ENCODE measurements at places on chromosomes 2 and 18. TPM values are rescaled to one million over a fixed set of nuclear protein-coding genes. Genes with fewer than 3 reads are reported as not detected.

Gene TBR1
- not detected for polyA plus RNA-seq

Gene KCNIP3
- polyA plus RNA-seq, result 23.0 TPM

Gene RHOB
- 209 TPM for polyA plus RNA-seq

- peak; percentile 95 for DNase-seq
Measured at GRCh38 chr2:119694845-119695521, 16.0 kb downstream of the TMEM177 start.

- no peak for DNase-seq
Measured at GRCh38 chr18:25420077-25420825, 68.3 kb upstream of the ZNF521 start.

Gene ANKRD62
- 0.14 TPM for polyA plus RNA-seq

GRCh38 chr18:9135912-9136314 is 668 bp upstream of the ANKRD12 start:
- DNase-seq, result no peak

GRCh38 chr2:164060031-164060430 is 324.2 kb upstream of the FIGN start:
- no peak for DNase-seq

Gene CD8B
- 2.7 TPM for polyA plus RNA-seq

DNA sequence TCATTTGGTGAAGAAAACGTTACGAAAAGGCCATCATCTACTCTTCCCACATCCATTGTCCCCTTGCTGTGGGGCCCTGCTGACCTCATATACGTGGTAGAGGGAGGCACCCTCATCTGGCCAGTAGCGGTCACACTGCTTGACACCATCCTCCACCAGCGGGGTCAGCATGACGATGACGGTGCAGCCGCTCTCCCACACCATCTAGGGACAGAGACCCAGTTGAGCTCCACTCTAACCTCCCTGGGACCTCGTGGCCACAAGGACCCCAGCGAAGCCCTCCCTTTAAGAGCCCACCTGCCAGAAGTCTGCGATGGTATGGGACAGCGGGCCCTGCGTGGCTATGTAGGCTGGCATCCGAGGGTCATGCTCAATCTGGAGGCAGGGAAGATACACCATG is 13.1 kb downstream of the PTPRN start:
- DNase-seq, result no peak

DNA sequence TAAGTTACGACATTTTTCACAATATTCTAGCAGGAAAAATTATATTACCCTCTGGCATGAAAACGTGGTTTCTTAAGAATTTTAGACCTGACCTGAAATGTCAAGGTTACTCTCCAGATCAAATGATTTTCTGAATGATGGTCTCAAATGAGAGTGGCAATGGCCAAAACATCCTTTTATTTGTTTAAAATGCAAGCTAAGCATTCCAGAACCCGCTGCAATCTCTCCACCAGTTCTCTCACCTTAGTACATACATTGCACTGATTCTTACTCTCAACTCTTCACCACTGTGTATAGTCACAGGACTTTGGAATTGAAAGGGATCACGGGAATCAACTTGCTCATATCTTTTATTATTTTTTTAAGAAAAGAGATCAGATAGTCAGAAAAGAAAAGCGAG is 391.6 kb upstream of the LRATD1 start:
- DNase-seq, result no peak

Gene B3GNT7
- polyA plus RNA-seq, result 12.4 TPM

Gene RMDN2
- polyA plus RNA-seq, result 8.1 TPM

DNA sequence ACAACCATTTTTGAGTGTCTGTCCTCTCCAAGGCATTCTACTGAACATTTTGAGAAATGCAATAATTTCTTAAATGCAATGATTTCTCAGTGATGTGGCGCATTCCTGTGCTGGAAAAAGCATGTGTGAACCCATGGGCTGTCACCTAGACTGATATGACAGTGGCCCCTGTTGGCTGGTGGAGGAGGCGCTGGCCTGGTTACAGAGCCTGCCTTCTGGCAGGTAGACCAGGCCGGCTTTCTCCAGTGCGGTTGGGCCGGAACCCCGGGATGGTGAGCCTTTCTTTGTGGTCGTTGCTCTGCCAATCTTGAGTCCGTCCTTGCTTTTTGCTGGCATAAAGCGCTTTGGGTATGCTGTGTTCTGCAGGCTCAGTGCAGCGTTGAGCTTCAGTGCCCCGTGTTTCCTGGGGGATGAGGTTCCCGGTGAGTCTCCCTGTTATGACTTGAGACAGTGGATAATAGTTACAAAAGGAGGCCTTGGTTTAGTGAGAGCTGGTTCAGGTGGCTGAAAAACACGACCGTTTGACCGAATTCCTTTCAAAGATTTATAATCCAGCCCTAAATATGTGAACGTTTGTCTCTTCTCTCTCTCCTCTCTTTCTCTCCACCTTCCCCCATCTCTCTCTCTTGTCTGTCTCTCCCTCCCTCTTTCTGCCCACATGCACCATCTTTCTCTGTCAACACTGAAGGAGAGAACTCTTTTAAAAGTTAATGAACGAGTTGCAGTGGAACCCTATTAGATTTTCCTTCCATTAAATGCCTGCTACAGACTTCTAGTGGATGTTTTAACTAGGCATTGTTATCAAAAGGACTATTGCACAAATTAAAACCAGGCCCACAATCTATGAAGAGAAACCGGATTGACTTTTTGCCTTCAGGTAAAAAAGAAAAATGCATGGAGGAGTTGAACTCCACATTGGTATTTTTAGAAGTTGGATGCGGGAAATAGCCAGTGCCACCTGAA is 34.0 kb downstream of the TSHZ1 start:
- peak; percentile 62 for DNase-seq

DNA sequence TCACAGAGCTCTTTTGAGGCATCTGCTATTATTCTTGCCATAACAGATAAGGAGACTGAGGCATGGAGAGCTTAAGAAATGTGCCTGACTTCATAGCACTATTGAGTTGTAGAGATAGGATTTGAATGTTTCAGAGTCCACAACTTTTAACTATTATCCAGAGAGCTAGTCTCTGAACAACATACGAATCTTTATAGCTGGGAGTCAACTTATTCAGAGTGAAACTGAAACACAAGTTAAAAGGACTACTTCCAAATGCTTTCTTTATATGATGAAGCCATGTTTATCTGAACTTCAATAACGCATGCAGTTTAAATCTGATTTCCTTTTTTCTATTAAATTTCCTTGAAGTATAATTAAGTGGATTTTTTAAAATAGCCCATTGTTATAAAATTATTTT is 268.8 kb downstream of the IKZF2 start:
- DNase-seq, result no peak

Gene CARF
- 11.1 TPM for polyA plus RNA-seq

Gene CHRND
- 0.40 TPM for polyA plus RNA-seq

- DNase-seq, result no peak
Measured at GRCh38 chr2:98560256-98560771, 48.0 kb downstream of the COA5 start.

DNA sequence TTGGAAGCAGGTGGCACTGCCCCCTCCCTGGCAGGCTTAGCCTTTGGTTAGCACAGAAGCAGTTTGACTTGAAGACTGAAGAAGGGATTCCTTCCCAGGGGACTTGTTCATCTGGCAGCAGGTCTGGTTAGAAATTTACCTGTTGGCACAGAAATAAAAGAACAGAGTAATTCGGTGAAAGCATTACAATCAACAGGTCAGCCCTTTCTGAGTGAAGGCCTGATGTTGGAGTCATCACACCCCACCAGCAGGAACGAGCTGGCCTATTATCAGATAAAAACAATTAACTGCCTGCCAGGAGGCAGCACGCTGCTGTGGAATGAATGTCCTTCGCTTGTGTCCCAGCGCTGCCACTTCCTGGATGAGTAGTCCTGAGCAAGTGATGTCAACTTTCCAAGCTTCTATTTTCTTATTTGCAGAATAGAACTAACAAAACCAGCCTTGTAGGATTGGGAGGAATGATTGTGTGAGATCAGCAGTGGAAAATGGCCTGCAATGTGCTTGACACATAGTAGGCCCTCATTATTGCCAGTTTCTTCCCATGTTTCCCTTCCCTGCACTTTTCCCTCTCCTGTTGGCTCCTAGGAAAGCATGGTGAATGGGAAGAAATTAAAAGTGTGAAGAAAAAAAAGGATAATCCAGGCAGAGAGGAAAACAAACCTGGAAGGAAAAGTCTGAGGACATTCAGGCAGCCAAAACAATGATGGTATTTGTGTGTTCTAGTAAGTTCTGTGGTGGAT is 29.0 kb downstream of the LGALSL start:
- no peak for DNase-seq

Gene IL1RL1
- not detected for polyA plus RNA-seq

GRCh38 chr2:225725726-225726125 is 326.2 kb downstream of the NYAP2 start:
- DNase-seq, result no peak

DNA sequence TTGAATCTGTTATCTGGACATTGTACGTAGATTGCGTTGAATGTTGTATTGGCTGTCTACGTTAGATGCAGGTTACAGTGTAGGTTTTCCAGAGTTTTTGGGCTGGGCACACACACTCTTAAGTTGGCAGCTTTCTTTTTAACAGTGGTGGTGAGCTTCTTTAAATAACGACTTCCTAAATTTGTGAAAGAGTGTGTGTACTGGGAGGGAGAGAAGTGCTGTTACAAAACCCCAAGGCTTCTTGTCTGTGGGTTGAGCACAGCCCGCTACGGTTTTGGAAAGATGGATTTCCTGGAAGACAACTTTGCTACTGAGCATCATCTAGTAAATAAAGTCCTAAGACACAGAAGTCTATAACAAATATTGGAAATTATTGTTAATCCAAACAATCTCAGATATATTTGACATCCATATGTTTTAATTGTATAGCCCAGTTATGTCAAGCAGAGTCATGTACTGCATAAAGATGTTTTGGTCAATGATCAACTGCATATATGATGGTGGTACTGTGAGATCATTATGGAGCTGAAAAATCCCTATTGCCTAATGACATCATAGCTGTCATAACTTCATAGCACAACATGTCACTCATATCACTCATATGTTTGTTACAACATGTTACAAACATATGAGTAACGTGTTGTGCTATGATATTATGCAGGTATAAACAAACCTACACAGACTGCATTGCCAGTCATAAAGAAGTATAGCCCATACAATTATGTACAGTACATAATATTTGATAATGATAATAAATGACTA is 7.9 kb upstream of the THUMPD2 start:
- DNase-seq, result no peak

Gene SPATS2L
- 109 TPM for polyA plus RNA-seq

DNA sequence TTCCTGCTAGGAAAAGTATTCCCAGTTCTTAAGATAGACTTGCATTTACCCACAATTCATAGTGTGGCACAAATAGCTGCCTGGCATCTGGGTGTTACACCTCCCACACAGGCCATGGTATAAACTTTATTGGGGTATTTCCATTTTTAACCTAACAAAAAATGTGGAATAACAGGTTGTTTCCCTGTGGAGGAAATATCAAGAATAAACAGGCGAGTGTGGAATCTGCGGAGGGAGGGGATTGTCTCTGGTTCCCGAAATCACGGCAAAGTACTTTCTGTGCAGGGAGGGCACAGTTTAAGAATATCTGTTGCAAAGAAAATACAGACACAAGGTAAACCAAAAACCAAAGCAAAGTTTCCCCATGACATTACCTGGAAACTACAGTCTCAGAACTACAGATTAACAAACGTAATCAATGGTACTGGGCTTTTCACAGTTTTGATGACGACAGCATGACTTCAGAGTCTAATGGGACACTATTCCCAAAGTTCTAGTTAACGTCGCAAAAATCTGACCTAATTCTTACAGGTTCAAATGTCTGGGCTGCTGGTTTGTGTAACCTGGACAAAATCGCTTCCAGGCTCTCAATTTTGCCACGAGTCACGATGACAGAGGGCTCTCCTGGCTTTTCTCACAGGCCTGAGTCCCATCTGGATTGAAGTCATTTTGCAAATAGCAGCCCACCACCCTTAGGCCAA is 1.4 kb downstream of the STARD7 start:
- no peak for DNase-seq

DNA sequence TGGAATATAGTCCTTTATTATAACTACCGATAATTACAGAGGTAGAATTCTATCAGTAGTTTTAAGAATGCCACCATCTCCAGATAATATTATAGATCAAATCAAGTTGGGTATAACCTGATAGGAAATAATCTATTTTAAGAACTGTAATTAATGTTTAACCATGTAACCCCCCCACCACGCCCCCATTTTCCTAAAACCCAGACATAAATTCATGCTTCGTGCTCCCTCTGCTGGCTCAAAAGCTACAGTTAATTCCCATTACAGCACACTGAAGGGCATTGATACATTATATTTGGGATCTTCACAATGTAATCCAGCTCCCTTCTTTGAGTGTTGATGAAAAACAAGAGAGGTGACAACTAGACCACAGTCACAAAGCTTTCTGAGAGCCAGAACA is 228.0 kb upstream of the SMAD7 start:
- DNase-seq, result peak; percentile 67

- DNase-seq, result no peak
Measured at GRCh38 chr2:120379916-120380893, 34.3 kb downstream of the INHBB start.

Gene CKAP2L
- polyA plus RNA-seq, result 8.6 TPM

DNA sequence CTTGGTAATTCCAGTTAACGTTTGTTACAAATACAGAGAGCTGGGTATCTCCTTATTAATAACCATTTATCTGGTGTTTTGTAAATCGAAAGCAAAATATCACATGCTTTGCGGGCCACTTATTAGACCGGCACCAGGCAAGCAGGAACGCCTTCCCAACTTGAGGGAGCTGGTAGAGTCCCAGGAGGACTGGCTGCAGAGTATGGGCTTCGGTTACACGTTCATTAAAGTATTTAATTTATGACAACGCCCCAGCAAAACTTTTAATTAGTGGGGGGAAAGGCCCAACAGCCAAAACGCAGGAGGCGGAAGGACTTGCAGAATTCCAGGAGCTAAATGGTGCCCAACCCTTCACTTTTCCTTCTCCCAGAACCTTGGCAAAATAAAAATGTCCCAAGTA is 3.7 kb downstream of the SMAD7 start:
- no peak for DNase-seq

GRCh38 chr2:29940706-29941105 is 19.3 kb upstream of the ALK start:
- DNase-seq, result peak; percentile 59

GRCh38 chr2:65320042-65320725 is 92.6 kb downstream of the ACTR2 start:
- DNase-seq, result no peak

Gene GNLY
- not detected for polyA plus RNA-seq
